ENCODE measurements at places on chromosomes 11 and 22. TPM values are rescaled to one million over a fixed set of nuclear protein-coding genes. Genes with fewer than 3 reads are reported as not detected.

DERL3 gene
- total RNA-seq = 0.52 TPM

CHADL gene
- not detected for total RNA-seq

LGR4 gene
- total RNA-seq = 39.9 TPM

APOA4 gene
- total RNA-seq = not detected

PRSS23 gene
- total RNA-seq = 410 TPM

PLAAT2 gene
- total RNA-seq = 0.46 TPM

OR8B12 gene
- total RNA-seq = not detected

OR51E1 gene
- not detected for total RNA-seq

UBTFL1 gene
- total RNA-seq = not detected

UPK3A gene
- not detected for total RNA-seq

TXNRD2 gene
- total RNA-seq = 37.3 TPM

C22orf42 gene
- total RNA-seq = not detected

SLC22A25 gene
- total RNA-seq = not detected

VPREB1 gene
- not detected for total RNA-seq

RNF169 gene
- total RNA-seq = 4.5 TPM

CATSPER1 gene
- 1.7 TPM for total RNA-seq

EFCAB6 gene
- total RNA-seq = 0.91 TPM

ASPHD2 gene
- 1.0 TPM for total RNA-seq

TRPM5 gene
- total RNA-seq = not detected

ACTN3 gene
- total RNA-seq = not detected

MEI1 gene
- not detected for total RNA-seq

JAML gene
- total RNA-seq = not detected

KIAA1671 gene
- total RNA-seq = 8.9 TPM

GLYATL1 gene
- total RNA-seq = not detected

PTPRCAP gene
- 0.72 TPM for total RNA-seq

SAA2 gene
- not detected for total RNA-seq

IL18BP gene
- total RNA-seq = 4.4 TPM

PHF21B gene
- 1.1 TPM for total RNA-seq

OR5B21 gene
- not detected for total RNA-seq

TNNT3 gene
- total RNA-seq = not detected

SLC17A6 gene
- not detected for total RNA-seq

MRGPRE gene
- not detected for total RNA-seq

RASGRP2 gene
- total RNA-seq = 1.5 TPM

SESN3 gene
- 0.27 TPM for total RNA-seq

USP2 gene
- total RNA-seq = 0.95 TPM

MUC2 gene
- 0.21 TPM for total RNA-seq

OR51E2 gene
- total RNA-seq = not detected

C11orf91 gene
- total RNA-seq = 1.5 TPM

PGR gene
- total RNA-seq = not detected

FHIP1B gene
- 17.7 TPM for total RNA-seq

OR10A2 gene
- total RNA-seq = not detected

PTPN5 gene
- not detected for total RNA-seq

EHD1 gene
- 115 TPM for total RNA-seq

NRIP3 gene
- 0.60 TPM for total RNA-seq

B4GALNT4 gene
- 15.4 TPM for total RNA-seq

SLC22A9 gene
- total RNA-seq = not detected
